ENCODE measurements at places on chromosomes 5 and 9.

DNA sequence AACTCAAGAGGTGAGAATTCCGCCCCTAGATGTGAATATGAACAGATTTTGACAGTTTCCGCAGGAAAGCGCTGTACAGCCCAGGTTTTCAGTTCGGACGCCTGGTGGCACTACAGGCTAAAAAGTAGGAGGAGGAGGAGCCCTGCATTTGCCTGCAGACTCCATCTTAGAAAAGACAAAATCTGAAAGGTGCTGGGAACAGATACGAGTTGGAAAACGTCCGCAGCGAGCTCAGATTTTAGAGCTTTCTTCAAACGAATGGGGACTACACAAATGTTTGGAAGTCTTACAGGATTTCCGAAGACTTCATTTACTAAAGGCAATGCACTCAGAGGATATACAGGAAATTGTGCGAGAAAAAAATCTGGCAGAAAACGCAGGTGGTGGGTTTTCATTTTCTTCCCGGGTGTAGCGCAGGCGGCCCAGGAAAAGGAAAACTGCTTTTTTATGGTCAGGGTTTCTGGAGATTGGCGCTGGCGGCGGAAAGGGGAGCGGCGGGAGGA is 9.9 kb upstream of the PCDHB2 start:
- DNase-seq: no peak

- peak; percentile 79 for DNase-seq
Observed at GRCh38 chr5:176619203-176619568, 9.2 kb upstream of the GPRIN1 start.

DNA sequence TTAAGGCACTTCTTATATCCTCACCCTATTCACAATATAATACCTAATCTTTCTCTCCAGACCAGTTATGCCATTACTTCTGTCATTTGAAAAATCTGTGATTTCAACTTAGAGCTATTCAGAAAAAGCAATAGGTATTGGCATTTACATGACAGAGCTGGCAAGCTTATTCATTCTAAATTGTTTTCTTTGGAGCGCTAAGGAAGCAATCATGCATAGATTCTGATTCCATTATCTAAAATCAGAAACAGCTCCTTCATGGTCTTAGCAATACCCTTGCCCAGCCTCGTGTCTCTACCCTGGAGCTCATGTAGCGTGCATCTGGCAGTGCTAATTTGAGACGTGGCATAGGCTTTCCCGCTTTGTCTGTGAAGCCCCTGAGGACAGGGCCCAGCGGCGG is 4.5 kb downstream of the SLC1A1 start:
- no peak for DNase-seq

GRCh38 chr9:2849941-2850340 is 6.0 kb upstream of the PUM3 start:
- no peak for DNase-seq

DNA sequence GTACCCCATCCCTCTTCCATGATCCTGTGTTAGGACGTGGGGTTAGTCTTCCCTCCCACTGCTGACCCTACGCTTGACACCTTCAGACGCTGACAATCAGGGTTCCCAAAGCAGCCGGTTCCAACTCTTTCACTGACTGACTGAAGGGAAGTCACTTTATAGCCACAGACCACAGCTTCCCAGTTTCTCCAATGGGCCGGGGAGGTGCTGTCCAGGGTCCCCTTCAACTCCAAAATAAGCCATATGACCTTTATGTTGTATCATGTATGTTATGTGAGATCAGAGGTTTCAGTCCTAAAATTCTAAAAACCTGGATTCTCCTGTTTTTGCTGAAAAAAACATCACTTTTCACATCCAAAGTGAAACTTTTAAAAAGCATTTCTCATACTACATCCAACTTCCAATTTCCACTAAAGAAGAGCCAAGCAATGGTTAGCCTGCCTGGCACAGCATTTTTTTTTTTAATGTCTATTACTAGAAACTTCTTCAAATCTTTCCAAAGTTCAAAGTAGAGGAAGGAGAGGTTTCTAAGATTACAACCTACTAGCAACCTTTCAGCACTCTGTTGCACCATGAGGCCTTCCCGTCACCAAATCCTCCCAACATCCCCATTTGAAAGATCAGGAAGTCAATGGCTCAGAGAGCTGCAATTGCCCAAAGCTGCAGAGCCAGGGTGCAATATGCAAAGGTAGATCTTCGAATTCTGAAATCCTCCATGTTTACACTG is 5.2 kb downstream of the EPB41L4B start:
- no peak for DNase-seq

DNA sequence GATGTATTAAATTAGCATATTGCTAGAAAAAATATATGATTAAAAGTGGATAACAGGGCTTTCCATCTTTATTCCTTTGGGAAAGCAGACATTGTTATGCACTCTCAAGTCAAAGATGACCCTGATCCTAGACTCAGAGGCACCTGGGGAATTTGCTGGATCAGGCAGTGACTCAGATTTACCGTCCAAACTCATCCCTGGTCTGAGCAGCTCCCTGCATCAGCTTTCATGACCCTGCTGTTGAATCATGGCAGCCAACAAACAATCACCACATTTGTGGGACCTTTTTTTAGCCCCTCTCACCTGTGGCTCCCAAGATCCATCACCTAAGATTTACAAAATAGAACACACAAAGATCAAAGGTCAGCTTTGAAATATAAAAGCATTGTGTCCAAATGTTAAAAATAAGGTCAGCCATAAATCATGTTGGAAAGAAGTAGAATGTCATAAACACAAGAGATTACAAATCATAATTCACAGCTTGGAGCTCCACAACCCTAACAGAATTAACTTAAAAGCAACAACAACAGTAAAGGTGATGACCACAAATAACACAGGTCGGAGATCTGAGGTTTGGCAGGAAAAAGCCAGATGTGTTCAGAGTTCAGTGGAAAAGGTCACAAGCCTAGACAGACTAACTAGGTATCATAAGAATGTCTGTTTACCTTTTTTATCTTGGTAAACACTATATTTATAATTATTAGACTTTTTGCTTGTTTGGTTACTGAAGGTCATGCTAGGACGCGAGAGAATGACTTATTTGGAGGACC is 55.5 kb downstream of the ZFAND5 start:
- no peak for DNase-seq

DNA sequence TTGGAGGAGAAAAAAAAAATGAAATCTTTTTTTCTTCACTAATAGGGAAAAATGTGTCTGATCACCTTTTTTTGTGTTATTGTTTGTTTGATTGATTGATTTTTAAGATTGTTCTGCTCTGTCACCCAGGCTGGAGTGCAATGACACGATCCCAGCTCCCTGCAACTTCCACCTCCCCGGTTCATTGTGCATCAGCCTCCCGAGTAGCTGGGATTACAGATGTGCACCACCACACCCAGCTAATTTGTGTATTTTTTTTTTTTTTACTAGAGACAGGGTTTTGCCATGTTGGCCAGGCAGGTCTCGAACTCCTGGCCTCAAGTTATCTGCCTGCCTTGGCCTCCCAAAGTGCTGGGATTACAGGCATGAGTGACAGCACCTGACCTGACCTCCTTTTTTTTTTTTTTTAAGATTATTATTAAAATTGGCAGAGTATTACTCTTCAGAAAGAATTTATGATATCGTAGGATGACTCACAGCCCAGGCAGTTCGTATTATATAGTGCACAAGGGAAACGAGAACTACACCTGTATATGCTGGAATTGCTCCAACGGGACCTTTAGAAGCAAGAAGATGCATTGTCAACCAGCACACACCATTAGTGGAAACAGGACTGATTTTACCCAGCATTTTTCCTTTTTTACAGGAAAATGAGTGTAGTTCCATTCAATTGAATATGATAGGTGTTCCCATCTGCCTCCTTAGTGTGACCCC is 27.7 kb downstream of the FUBP3 start:
- DNase-seq: no peak

DNA sequence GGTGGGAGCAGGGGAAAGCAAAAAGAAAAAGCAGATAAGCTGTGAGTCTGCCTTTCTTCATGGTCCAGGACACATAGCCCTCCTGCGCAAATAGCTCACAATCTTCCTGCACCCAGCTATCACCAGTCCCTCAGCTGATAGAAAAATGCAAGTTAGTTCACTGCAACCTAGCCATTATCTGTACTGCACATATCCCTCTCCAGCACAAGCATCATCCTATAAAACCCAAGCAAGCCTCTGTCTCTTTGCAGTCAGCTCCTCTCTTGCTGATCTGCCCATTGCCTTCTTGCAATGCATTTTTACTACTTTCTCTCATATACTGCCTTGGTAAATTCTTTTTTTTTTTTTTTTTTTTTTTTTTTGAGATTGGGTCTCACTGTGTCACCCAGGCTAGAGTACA is 20.0 kb upstream of the MSANTD3 start:
- DNase-seq: no peak

DNA sequence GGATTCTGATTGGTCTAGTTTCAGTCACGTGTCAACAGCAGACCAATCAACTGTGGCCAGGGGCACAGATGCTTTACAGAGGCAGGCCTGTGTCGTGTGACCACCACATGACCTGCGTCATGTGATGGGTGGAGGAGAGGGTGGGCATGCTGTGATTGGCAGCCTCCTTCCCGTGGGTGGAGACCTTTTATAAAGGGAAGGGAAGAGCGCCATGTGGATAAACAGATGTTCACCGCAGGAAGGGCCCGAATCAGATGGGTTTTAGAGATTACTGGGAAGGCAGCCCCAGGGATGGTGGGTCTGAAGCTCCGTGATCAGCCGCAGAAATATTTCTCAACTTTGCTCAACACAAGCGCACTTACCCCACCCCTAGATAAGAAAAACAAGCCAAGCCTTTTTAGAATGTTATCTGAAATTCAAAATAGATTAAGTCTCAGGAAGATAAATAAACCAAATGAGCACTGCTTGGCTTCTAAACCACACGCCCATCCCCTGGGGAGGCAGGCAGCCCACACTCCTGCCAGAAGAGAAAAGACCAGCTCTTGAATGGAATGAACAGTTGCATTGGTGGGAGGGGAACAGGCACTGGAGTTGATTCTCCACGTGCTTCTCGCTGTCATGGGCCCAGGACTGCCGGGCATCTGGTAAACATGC is 43.6 kb downstream of the ROPN1L start:
- peak; percentile 18 for DNase-seq

DNA sequence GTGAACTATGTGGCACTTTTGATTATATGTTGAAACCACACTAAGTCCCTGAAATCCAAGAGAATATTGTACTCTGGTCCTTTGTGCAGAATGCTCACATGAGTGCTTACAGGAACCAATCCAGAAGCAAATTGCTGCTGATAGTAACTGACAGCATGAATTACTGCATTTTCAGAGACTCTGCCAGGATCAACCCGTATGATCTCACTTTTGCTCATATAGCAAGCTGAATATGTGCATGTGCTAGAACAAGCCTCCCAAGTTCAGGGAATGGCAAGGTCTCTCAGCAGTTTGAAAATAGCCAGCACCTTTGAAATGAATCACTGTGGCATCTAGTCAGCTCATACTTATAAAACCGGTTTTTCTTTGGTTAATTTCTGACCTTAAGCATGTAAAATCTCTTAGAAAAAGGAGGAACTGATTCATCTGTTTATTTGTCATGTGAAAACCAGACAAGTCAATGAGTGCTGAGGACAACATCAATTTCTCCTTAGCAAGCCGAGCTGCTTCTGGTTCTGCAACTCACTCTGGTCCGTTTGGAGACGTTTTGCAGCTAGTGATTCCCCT is 215.7 kb upstream of the ELL2 start:
- DNase-seq: peak; percentile 12

DNA sequence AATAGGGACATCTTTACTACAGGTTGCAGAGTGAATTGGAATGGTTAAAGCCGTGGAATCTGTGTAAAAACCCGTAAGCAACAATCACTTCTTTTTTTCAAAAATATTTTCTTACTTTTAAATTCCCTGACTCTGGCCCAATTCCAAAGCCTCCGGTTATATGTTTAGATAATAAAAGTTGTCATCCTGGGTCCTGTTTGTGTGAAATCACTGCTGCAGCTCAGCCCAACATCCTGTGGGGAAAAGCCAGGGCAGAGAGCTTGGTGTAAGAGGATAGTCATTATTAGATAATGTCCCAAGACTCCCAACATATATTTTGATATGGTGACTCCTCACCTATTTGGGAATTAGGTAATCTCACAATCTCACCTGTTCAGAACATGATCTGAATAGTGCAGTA is 586.0 kb upstream of the BRINP1 start:
- DNase-seq: no peak

DNA sequence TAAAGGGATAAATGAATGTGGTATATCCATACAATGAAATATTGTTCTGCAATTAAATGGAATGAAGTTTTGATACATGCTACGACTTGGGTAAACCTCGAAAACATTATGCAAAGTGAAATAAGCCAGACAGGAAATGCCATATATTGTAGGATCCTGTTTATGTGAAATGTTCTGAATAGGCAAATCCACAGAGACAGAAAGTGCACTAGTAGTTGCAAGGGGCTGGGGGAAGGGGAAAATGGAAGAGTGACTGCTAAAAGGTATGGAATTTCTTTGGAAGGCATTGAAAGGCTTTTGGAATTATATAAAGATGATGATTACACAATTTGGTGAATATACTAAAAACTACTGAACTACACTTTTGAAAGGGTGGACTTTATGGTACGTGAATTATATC is 97.0 kb downstream of the FOXD1 start:
- no peak for DNase-seq

DNA sequence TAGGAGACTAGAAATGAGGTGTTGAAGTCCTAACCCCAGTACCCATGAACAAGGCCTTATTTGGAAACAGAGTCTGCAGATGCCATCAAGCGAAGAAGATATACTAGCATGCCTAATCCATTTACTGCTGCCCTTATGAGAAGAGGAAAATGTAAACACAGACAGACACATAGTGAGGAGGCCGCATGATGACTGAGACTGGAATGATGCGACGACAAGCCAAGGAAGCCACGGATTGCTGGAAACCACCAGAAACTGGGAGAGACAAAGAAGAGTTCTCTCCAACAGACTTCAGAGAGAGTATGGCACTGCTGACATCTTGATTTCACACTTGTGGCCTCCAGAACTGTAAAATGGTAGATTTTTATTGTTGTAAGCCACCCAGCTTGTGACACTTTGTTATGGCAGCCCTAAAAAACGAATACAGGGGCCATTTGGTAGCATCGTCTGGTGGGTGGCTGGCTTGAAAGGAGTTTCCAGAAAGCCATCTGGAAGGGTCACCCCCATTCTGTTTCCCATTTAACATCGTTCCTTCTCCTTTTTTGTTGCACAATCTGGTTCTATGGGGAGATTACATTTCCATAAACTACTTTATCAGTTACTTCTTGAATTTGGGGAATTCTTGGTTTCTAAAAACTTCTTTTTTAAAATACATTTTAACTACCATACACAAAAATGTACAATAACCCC is 193.1 kb downstream of the HSD17B3 start:
- DNase-seq: no peak

DNA sequence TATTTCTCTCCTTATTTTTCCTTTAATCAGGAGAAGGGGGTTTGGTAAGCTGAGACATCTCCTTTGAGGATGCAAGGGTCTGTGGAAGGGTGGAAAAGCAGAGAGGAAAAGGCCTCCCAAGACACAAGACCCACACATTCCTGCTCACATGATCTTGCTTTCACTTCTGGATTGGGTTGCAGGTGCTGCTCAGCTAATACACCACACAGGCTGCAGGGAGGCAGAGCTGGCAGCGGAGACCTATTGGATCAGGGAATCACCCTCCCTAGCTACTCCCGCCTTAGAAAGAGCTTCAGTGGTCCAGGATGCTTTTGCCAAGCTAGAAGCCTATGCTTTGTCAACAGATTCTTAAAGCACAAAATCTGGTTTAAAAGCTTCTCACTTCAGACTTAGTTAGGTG is 87.6 kb upstream of the IL33 start:
- no peak for DNase-seq

Data from HCT116 (cell line).